ENCODE measurements at places on chromosomes 6 and 20.
A peak's percentile ranks its signal among the peaks of the same experiment; 100 is the strongest.

DNA sequence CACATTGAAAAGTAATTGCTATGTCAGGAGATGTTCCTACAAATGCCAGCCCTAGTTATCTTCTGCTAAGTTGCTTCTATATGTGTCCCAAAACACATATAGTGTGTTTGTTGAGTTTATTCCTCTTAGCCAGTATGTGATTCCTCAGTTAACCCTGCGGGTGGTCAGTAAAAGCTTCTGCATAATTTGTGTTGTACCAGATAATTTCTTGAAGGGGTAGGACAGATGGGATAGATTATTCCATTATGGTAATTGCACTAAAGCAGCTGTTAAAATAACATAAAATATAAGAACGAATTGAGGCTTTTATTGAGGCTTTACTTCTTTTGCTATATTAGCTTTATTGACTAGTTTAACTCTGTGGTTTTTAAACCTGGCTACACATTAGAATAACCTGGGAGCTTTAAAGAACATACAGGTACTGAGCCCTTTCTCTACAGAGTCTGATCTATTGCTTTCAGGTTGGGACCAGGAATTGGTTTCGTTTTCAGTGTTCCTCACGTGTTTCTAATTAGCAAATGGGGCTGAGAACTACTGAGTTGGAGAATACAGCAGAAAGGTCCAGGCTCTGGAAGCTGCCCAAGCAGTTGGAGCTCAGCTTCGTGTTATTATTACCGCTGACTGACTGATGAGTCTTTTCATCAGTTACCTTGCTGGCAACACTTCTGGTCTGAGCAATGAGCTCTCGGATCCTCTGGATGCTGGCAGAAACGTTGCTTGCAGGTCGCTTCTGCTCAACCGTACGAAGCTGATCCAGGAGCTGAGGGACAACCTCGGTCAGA, 56.9 kb downstream of the FAM229B start:
- no peak for DNase-seq

GRCh38 chr6:108748959-108749358, 99.3 kb upstream of the ARMC2 start:
- no peak for DNase-seq

GRCh38 chr20:21609221-21609620, 95.4 kb upstream of the NKX2-2 start:
- no peak for DNase-seq

- DNase-seq = no peak
These were observed 194.0 kb downstream of the GMPR start for GRCh38 chr6:16432075-16433032.

GRCh38 chr6:152127432-152128165, 320.1 kb downstream of the ESR1 start:
- DNase-seq = no peak

- no peak for DNase-seq
These were observed 920 bp downstream of the ZBTB12 start for GRCh38 chr6:31900917-31901414.

DNA sequence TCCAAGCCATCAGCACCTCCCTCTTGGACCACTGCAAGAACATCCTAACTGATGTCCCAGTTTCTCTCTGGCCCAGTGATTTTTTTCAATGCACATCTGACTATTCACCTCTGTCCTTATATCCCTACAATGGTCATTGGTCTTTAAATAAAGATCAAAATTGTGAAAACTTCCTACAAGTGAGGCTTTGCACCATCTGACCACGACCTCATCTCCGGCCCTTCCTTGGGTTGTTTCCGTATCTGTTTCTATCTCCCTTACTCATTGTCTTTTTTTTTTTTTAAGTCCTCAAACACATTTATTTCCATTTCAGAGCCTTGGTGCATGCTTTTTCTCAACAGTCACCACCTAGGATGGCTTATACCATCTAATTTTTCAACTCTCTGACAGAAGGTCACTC, 88.1 kb downstream of the IPCEF1 start:
- no peak for DNase-seq

GRCh38 chr20:18904624-18905023, 91.0 kb downstream of the SCP2D1 start:
- no peak for DNase-seq

GRCh38 chr6:6993503-6994237, 114.1 kb upstream of the RREB1 start:
- DNase-seq = no peak

GRCh38 chr20:13898012-13898612, 92.3 kb downstream of the SEL1L2 start:
- DNase-seq = no peak

- no peak for DNase-seq
These were observed 8.2 kb downstream of the ASXL1 start for GRCh38 chr20:32366380-32366779.

GRCh38 chr6:135233686-135234491, 52.8 kb downstream of the MYB start:
- DNase-seq = no peak

DNA sequence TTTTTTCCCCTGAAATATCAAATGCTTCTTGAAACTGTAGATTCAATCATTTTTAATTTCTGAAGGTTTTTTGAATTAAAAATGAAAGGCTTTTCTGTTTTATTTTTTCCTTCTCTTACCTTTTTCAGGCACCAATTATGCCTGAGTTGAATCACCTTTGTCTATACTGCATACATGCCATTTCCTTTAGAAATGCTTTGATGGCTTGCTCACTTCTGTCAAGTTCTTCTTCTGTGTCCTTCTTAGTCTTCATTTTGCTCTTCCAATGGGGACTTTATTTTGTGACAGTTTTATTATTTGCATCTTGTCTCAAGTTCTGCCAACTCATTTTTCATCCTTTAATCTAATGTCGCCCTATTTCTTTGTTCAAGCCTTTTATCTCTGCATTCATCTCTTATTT, 121.9 kb upstream of the PRL start:
- DNase-seq = no peak

- DNase-seq = no peak
These were observed 142.2 kb downstream of the MOXD1 start for GRCh38 chr6:132259070-132259469.

DNA sequence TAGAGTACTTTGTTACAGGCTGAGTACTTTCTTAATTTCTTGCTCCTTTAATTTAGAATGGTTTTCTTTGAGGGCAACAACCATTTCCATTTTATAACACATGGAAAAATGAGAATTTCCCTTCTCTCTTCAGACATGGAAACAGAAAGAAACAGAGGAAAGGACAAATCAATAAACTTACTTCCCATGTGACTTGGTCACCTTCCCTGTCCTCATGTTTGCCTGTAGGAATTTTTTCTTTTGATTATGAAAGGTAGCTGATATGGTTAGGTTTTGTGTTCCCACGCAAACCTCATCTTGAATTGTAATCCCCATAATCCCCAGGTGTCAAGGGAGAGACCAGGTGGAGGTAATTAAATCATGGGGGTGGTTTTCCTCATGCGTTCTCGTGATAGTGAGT, 169.7 kb downstream of the PHF3 start:
- no peak for DNase-seq

- DNase-seq = no peak
These were observed 17.2 kb downstream of the SCUBE3 start for GRCh38 chr6:35230950-35231349.

DNA sequence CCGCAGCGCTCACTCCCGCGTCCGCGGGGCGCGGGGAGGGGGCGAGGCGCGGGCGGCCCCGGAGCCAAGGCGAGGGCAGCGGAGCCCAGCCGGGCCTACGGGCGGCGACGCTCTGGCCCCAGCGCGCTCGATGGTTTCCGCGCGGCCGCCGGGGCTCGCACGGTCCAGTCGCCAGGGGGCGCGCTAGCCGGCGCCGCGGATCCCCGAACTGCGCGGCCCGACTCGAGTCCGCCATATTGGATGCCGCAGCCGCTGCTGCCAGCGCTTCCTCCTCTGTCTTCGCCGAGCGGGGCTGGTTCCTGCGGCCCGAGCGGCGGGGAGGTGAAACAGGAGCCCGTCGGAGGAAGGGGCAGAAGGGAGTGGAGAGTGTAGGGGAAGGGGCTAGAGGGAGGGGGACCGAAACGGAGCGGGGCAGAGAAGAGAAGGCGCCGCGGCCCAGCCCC, at the start of gene SCAF8:
SCAF8 (plus strand) TSS at position 234 of the 443 bp plus-strand sequence. CDS start 485 bp downstream, outside the sequence.
- DNase-seq = peak; percentile 23

- no peak for DNase-seq
These were observed 81.3 kb downstream of the C6orf52 start for GRCh38 chr6:10613077-10613476.

- DNase-seq = no peak
These were observed 220.8 kb upstream of the HEY2 start for GRCh38 chr6:125528621-125529041.

DNA sequence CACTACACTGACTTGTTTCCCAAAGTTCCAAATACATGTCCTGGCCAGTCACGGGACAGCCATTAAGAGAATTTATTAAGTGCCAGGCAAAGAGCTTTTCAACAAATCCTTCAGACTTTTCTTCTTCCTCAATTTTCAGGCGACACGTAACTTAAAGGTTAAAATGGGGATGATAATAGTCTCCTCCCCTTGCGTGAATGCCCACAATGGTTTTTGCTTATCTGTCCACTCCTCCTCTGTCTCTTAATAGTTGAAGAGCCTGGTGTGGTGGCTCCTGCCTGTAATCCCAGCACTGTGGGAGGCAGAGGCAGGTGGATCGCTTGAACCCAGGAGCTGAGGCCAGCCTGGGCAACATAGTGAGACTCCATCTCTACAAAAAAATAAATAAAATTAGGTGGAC, 11.4 kb upstream of the PARD6B start:
- no peak for DNase-seq

GRCh38 chr6:73954881-73955280, 258.9 kb downstream of the CD109 start:
- no peak for DNase-seq

DNA sequence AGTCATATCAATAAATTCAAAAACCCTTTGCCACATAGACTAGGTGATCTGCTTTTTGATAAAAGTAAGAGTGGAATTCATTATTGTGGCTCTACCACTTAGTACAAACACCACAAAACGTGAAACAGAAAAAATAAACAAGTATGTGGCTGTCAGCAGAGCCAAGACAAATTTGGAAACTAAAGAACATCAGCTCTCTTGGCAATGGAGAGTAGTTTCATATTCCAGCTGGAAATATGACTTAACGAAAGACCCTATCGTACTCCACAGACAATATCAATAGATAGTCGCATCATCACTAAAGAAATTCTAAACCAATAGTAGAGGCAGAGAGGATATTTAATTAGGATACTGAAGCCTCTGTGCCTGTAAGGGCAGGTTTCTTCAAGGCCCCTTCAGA, 20.8 kb downstream of the TBX18 start:
- no peak for DNase-seq

DNA sequence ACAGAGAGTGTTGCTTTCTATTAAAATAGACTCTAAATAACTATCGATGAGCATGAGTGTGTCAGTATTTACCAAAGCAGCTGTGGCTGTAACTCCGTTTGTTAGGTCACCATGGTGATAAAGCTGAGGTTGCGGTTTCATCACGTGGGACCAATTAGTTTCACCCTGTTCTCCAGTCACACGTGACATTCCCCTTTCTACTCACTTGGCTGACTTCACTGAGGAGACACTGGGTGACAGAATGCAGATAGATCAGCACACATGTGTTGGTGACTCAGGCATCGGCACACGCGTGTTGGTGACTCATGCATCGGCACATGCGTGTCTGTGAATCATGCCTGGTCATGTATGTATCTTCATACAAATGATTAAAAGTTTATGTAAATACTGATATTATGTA, 285.4 kb downstream of the THBS2 start:
- no peak for DNase-seq

- DNase-seq = no peak
These were observed 393.1 kb downstream of the FRK start for GRCh38 chr6:115667478-115668026.

- DNase-seq = no peak
These were observed 34.5 kb downstream of the MDGA1 start for GRCh38 chr6:37663019-37663810.

DNA sequence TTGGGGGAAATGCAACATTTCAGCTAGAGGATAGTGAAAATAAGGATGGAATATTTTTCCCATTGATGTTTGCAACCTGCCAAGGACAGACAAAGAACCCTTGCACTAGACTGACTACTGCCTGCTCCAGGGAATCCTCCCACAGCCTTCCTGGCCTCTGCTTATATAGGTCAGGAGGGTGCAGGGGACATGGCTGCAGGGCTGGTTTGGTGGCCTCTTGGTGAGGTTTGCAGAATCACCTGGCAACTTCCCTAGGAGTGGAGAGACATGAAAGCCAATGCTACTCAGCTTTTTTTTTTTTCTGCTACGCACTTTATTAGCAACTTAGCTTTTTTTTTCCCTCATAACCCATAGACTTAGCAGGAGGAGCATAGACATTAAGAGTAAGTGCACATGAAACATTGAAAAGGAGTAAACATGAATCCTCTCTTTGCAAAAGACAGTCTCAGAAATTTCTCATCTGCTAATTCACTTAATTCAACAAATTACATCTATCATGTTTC, 39.8 kb upstream of the CDYL start:
- DNase-seq = no peak

- no peak for DNase-seq
These were observed 98.4 kb downstream of the PSMB1 start for GRCh38 chr6:170454512-170455285.

- DNase-seq = no peak
These were observed 70.6 kb downstream of the OLIG3 start for GRCh38 chr6:137423451-137424168.

- DNase-seq = no peak
These were observed 78.2 kb downstream of the FBXO5 start for GRCh38 chr6:152904678-152905077.

DNA sequence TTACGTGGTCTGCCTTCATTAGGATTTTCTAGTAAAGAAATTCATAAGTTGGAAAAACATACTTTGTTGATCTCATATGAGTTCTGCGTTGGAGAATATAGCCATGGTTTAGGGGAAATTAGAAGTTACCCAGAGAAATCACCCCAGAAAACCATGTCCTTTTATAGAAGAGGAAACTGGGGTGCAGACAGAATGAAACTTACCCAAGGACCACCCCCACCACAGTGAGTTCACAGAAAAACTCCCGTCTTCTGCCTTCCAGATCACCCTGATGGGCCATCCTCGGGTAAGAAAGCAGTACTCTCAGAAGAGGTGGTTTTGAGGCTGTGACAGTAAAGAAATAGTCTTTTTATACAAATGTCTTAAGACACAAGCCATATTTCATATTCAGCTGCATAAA, 25.1 kb upstream of the MAFB start:
- no peak for DNase-seq

DNA sequence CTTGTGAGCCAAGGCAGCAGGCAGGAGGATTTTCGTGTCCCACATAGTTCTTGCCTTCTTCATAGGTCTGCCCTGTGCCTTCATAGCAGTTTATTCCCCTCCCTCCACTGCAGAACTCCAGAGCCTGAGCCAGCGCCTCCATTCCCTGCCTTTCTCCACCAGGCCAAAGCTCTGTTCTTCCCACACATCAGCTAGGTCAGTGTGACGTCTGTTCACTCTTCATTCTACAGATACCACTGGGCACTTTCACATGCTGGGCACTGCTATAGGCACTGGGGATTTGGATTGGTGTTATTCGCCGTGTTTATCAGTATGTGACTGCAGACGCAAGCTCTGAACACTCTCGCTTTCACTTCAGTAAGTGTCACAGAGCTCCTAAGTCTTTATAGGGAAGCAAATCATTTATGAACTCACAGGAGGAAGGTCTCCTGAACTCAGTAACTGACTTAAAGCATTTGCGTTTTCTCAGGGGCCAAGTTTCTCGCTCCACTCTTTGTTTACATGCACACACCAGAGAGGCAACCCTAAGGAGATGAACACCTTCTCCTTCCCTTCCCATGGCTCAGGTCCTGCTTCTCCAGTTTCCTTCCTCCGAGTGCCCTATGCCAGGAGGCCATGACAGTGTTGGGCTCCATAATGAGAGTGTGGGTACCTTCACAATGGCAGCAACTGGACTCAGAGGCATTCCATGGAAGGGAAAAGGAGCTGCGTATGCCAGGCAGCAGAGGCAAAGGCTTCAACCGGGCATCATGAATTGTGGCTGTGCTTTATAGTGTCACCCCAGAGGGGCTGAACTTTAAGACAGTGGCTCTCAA, 6.3 kb upstream of the APMAP start:
- DNase-seq = no peak

Data from cortex of kidney (tissue), 1 donor.